ENCODE measurements at places on chromosomes 4 and X.

DNA sequence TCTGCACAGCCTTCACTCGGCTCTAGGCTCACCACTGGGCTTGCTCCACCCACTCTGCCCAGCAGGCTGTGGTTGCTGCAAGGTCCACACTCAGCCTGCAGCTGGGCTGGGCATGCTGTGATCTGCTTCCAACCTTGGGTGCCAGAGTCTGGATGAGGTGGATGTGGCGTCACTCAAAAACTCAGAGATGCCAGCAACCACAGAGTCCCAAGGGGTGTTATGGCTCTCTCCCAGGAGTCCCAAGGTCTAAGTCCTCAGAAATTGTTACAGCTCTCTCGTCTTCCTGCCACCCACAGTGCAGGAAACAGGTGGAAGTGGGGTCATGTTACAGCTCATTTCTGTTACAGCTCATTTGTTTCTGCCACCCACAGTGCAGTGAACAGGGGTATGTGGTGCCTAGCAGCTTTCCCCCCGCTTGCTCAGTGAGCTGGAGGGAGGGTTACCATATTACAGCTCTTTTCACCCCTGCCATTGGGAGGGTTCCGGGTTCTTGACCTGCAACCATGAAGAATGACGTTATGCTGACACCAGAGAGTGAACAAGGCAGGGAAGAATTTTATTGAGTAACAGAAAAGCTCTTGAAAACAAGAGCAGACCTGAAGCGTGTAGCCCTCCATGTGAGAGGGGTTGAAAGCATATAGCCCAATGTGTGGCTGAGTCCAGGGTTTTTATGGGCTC lies 893.9 kb downstream of the PCDH7 start:
- DNase-seq: no peak

DNA sequence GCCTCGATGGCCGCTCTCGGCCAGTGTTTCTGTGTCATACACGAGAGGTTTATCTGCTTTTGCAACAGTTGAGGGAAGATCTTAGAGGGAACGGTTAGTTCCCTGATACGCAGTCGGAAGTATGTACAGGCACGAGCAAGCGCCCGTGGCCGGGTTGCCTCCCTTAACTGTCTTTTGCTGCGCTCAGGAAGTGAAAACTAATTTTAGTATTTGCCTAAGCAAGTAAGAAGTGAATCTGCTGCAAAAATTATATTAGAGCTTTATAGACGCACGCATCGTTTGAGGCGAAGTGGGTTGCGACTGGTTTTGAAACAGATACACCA lies 695 bp downstream of the MTM1 start:
- no peak for DNase-seq

DNA sequence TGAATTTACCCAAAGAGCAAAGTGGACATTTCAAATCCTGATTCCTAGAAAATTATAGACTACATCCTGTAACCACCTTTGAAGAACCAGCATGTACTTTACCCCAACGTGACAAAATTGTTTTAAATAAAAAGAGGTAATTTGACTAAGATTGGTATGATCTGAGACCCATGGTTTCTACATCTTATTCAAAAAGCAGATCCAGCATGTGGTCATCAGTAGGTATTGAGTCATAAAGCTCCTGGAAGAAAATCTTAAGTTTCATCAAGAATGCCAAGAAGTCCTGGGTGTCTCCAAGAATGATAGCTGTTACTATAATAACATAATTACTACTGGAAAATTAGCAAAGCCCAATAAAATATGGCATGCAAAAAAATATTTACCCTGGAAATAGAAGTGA lies 61.8 kb downstream of the NFKB1 start:
- DNase-seq: no peak

DNA sequence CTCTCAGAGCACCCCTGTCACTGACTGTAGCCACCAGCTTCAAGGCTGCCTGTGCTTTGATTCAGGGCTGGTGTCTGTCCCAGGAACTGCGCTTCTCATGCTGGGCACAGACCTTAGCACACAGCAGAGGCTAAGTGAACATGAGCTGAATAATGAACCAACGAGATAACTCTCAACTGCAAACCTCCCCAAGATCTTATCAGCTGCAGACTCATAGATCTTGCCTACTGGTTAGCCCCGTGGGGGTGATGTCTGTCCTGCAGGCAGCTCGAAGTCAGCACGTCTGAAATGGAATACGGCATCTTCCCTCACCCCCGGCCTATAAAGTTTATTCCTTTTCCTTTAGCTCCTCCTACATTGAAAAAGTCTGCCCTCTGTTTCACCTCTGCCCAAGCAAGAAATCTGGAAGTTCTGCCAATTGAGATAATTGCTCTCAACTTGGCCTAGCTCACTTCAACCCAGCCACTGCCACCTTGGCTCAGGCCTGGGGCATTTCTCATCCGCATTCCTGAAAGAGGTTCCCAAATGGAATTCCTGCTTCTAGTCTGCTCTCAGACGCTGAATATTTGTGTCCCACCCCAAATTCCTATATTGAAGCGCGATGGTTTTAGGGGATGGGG lies 73.7 kb downstream of the GATB start:
- no peak for DNase-seq

GRCh38 chrX:8984231-8984630 lies 49.7 kb downstream of the FAM9B start:
- DNase-seq: no peak

GRCh38 chrX:13293700-13294099 lies 26.2 kb downstream of the ATXN3L start:
- DNase-seq: no peak

DNA sequence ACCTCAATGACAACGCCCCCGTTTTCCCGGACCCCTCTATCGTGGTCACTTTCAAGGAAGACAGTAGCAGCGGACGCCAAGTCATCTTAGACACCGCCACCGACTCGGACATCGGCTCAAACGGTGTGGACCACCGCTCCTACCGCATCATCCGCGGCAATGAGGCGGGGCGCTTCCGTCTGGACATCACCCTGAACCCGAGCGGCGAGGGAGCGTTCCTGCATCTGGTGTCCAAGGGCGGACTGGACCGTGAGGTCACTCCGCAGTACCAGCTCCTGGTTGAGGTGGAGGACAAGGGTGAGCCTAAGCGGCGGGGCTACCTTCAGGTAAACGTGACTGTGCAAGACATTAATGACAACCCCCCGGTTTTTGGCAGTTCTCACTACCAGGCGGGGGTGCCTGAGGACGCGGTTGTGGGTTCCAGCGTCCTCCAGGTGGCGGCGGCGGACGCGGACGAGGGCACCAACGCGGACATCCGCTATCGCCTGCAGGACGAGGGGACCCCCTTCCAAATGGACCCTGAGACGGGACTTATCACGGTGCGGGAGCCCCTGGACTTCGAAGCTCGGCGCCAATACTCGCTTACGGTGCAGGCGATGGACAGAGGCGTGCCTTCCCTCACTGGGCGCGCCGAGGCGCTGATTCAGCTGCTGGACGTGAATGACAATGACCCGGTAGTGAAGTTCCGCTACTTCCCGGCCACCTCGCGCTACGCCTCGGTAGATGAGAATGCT lies 2.2 kb downstream of the FAT4 start:
- no peak for DNase-seq

- no peak for DNase-seq
Observed at GRCh38 chr4:150152766-150153165, 74.5 kb downstream of the DCLK2 start.

GRCh38 chrX:11724122-11725017 lies 33.7 kb upstream of the MSL3 start:
- no peak for DNase-seq

GRCh38 chrX:102975016-102975415 lies 37.9 kb downstream of the RAB40AL start:
- DNase-seq: no peak

GRCh38 chr4:53366301-53366716 lies 448 bp upstream of the SCFD2 start:
- DNase-seq: no peak

- no peak for DNase-seq
Observed at GRCh38 chr4:164606478-164606877, 147.5 kb upstream of the SMIM31 start.

- DNase-seq: no peak
Observed at GRCh38 chr4:143514901-143515300, 1.4 kb downstream of the SMARCA5 start.

DNA sequence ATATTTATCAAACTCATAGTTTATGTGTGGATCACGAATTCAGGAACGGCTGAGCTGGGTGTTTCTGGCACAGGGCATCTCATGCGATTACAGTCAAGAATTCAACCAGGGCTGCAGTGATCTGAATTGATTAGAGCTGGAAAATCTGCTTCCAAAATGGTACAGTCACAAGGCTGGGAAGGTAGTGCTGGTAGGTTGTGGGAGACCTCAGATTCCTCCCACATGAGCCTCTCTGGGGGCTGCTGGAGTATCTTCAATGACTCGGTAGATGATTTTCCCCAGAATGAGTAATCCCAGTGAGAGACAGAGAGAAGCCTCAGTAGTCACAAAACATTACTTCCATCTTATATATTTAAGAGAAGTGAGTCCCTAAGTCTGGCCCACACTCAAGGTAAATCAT lies 36.2 kb upstream of the PRDX4 start:
- DNase-seq: no peak

DNA sequence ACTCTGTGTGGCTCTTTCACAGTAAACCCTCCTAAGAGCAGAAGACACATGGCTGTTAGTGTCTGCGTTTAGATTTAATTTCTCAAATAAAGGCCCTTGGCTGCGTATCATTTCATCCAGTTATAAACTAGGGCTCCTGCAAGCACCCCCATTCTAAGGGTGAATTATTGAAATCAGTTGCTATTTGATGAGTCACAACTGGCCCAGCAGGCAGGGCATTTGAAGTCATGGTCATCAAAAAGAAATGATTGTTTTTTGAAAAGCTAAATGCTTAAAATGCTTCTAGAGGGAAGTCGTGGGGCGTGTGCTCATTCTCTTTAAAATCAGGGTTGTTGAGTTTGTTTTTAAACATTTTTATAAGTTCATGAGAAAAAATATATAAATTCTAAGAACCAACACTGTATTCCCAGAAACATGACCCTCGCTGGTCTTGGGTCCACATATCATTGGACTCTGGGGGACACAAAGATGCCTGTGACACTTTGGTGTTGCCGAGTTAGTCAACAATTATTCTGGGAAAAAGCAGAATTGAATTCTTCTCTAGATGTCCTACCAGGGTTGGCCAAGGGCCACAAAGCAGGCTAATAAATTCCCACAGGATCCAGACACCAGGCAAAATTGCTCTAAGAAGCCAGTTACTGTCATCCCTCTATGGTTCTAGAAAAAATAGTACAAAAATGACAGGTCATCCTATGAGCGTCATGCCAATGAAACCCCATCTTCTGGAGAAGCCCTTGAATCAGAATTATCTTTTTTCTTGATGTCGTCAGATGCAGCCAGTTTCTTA lies 99.5 kb upstream of the MYOZ2 start:
- no peak for DNase-seq

DNA sequence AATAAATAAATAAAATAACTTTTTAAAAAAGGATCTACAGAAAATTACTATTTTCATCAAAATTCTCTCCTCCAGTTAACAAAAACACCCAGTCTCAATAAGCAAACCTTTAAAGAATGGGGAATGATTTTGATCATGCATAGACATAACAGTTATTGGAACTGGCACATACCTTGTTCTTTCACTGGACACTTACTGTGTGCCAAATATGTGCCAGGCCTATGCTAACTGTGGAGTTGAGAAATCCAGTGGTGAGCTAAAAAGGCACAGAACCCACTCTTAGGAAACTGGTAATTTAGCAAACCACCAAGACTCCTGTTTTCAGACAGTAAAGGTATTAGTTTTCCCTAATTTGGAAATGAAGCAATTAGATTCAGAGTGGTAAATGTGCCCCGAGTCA lies 39.1 kb downstream of the CLOCK start:
- no peak for DNase-seq

DNA sequence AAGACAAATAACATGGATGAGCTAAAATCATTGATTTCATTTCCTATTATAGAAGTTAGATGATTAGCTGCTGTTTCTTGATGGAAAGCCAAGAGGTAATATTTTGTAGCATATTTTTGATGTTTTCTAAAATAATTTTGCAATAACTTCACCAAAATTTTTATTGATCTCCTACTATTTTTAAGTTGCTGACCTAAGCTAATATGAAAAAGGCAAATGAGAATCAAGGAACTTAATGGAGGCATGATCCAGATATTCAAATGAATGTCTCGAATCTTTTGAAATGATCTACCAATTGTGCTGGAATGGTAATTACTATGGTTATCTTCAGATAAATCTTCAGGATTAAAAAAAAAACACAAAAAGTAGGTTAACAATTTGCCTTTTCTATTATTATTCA lies 1591.4 kb upstream of the PCDH7 start:
- no peak for DNase-seq

DNA sequence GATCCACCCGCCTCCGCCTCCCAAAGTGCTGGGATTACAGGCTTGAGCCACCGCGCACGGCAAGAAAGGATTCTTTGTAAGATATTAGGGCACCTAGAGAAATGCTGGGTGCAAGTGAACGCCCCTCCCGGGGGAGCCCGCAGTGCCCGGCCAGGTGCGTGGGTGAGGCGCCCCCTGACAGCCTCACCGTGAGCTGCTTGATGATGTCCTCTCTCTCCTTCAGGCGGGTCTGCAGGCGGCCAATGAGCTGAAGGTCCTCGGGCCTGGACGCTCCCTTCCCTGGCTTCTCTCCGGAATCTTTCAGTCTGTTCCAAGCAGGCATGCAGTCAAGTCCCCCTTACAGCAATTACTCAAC lies 21.9 kb downstream of the MED28 start:
- DNase-seq: no peak

DNA sequence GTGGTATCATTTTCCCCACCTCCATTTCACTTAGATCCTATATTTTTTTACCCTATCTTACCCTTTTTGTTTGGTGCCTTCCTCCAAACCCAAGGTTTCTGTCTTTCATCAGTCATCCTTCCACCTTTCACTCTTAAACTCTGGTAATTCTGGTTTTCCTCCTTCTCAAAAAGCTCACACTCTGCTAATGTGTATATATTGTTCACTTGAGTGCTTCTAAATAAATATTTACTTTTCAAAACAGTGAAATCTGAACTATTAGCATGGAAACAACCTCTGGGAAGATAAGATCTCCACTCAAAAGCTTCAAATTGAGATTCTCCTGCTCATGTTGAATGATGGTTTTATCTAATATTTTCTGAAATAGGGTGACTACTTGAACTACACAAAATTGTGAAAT lies 21.5 kb downstream of the XIAP start:
- no peak for DNase-seq

DNA sequence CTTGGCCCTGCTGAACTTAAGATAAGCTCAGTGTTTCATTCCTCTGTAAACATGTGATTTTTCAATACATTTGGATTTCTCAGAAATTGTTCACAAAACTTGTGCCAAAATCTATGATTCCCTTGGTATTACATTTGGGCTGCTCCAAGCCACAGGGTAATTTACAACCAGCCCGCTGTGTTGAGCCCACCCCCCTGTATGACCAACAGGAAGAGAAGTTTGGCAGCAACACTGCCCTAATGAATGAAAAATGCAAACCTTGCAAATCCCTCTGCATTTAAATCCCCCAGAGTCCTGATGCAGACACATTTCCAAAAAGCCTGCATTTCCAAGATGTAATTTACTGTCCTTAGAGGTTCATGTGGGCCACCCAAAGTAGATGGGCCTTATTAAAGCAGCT lies 34.1 kb upstream of the GAB1 start:
- no peak for DNase-seq
